ENCODE measurements at places on chromosomes 5 and 9.

GRCh38 chr5:134453016-134453415 is 41.3 kb upstream of the CDKN2AIPNL start:
- DNase-seq = no peak

DNA sequence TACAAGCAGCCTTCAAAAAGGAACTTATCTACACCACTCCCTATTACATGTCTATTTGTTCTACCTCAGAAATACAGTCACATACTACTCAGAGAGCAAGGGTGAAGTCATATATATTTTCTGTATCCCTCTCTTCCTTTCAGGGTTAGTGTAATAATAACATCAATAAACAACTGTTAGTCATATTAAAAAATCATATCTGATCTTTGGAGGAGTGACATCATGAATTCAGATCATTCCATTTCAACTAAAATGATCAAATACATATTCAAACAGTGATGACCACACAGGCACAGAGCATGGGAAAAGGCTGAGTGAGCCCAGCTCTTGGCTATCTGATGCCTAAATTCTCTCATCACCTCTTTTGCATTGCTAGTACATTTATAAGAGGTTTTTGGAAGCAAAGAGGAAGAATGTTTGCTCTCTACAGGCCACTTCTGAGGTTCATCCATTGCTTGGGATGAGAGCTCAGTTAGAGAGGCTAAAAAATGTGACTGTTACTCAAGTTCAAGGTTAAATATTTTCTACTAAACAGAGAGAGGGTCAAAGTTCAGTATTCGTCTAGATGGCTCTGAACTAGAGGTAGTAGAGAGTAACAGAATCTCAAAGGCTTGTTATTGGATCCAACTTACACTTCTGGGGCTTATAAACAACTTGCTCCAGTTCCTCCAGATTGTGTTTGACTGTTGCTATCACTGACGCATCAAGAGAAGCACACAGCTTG is 39.0 kb downstream of the RIGI start:
- DNase-seq = no peak

DNA sequence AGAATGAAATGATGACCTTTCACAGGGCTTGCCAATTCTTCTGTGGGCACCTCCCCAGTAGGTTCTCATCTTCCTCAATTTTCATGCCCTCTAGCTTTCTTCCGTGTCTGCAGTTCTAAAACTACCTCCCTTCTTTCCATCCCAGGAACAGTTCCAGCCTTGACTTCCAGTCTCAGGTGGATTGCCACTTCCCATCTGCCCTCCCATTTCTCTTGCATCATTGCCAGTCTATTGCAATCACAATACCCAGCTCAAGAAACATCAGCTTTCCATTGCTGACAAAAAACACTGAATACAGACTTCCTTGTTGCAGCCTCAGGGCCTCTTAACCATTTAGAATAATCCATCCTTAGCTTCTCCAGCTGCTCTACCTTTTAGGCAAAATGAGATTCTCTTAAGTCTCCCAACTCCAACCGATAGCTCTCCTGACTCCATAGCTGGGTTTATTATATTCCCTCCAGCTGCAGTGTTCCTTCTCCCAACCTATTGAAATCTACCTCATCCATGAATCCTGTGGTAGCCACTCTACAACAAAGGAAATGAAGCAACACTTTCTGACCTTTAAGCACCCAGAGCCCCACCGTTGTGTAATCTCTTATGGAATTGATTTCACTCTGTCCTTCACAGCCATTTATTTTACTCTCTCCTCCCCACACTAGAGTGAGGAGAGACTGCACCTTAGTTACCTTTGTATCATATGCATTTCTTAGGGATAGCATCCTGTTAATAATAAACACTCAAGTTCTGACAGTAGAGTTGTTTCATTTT is 75.6 kb upstream of the PCA3 start:
- DNase-seq = no peak

DNA sequence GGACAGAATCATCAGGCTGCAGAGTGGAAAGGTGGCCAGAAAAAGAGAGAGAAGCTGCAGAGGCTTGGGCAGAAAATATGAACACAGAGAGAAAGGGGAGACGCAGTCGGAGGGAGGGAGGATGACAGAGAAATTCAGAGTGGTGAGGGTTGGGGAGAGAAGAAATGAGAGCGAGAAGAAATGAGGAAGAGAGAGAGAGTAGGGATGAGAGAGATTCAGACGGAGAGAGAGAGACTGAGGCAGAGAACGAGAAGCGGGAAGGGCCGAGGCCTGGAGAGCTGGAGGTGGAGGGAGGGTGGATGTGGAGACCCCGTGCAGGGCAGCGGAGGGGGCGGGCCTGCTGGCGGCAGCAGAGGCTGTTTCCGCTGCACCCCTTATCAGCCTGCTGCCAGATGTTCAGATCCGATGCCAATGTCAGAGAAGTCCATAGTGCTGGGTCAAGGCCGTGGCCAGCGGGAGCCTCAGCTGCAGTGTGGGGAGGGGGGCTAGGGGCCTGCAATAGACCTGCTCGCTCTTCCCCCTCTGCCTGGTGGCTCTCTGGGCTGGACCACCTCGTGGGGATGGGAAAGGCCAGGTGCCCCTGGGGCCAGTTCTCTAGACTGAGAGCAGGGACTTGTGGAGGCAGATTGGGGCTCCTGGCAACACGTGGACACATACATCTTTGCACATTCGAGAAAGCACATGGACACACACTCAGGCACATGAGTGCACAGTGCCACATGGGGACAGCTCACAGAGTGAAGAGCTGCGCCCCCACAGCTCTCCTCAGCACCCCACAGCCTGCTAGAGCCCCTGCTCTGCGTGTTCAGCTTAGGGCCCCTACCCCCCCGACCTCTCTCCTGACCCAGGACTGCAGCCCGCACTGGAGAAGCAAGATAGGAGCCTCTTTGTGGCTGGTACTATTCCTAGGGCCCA is 4.9 kb upstream of the NR5A1 start:
- no peak for DNase-seq

- DNase-seq = no peak
These were observed 337.4 kb downstream of the GLIS3 start for GRCh38 chr9:3962496-3962895.

DNA sequence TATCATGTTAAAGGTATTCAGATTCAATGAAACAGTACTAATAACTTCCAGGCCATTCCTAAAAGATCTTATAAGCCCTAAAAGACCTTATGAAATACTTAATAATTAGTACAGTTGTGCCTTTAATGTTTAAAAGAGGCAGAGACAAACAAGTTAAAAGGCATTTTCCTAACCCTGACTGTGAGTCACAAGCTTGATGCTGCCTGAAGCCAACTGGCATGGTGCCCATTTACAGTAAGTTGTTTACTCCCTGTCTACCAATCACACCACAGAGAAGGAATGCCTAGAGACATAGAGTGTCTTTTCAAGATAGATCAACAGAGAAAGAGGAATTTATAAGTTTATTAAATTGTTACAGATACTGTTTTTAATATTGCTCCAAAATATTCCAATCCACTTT is 47.8 kb downstream of the NR3C1 start:
- peak; percentile 52 for DNase-seq

GRCh38 chr5:95029569-95030366 is 255.1 kb downstream of the MCTP1 start:
- DNase-seq = no peak

DNA sequence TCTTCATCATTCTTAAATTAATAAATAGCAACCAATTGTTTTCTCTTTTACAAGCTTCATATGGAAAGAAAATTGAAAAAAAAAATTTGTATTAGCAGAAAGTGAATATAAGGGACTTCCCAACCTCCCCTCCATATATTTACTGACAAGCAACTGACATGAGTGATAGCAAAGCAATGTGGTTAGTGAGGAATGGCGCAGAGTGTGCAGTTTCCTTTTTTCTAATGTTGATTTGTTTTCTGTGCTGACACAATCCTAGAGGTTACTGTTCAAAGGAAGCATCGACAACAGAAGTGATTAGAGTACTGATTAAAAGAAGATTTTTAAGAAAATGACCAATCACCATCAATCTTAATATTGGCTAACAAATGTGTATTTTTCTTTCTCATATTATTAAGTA is 1.7 kb upstream of the PTGER4 start:
- peak; percentile 75 for DNase-seq

DNA sequence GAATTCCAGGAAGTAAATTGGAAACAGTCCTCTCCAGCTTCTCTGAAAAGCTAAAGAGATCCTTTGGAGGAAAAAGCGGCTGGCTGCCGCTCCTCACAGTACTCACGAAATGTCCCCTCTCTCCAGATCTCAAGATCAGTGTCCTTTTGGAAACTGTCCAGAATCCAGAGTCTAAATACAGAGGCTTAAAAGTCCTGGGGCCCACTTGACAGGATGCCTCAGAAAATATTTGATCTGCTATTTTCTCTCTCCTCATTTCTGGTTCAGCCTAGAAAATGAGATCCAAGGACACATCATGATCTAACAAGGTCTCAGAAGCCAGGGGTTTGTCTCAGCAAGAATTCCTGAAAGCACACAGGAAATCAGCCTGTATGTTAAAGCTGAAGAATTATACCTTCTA is 7.2 kb downstream of the C1QTNF2 start:
- no peak for DNase-seq

- DNase-seq = no peak
These were observed at the start of gene RANBP3L for GRCh38 chr5:36301858-36302603. Gene RANBP3L, minus strand, starts transcription at chr5:36301902. Its CDS starts 486 bp downstream, at chr5:36301416.

GRCh38 chr5:154296525-154297159 is 106.1 kb downstream of the GALNT10 start:
- DNase-seq = no peak

DNA sequence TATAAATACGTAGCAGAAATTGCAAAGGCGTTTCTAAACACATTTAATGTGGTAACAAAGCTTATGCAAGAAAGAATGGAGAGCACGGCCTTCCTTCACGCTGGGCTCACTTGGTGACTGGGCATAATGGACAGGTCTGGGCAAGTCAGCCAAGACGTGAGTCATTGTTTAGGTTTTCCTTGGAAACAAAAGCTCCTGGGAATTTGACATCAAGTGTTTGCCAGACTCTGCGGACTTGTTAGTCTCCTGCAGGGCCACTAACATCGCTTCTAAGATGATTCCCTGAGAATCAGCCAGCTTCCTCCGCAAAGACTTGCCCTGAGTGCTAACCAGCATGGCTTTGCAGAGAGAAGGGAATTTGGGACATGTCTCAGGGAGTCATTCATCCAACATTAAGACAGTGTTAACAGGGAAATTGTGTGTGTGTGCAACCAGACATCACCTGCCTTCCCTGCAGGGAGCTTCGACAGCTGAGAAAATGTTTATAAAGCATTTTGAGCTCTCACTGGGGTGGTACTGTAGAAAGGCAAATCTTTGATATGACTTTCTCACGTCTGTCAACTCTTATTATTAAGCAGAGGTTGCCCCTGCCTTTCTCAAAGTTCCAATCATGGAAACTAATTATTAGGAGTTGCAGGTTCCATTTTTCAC is 182.5 kb downstream of the NTRK2 start:
- DNase-seq = no peak

DNA sequence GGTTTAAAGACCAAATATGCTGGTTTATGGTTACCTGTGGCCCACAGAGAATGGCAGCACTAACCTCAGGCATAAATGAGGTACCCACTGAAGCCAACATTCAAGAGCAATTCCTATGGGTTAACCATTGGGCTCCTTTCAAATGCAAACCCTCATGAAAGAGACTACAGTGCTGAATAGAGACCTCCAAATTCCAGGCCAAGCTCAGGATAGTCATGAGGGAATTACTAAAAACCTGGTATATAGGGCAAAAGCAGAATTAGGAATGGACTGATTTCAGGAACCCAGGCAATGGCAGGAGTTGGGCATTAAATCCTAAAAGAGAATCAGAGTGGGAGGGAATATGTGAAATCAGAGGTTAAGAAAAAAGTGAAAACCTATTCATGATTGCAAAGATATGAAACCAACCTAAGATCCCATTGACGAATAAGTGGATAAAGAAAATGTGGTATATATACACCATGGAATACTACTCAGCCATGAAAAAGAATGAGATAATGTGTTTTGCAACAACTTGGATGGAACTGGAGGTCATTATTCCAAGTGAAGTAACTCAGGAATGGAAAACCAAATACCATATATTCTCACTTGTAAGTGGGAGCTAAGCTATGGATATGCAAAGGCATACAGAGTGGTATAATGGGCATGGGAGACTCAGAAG is 51.6 kb downstream of the PDCD1LG2 start:
- DNase-seq = no peak

DNA sequence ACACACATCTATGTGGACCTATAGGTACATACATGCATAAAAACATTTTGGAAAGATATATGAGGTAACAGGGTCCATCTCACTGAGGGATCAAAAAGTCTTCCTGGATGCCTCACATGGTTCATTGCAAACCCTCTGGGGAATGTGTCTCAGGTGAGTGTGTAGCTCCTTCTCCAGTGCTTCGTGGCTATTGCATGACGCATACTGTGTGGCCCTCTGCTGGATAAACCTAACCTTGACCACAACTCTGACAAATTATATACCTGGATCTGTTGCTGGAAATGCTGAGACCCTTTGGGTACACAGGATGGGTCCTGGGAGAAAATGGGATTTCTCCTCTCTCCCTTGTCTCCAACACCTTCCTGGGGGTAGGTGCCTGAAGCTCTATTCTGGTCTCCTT is 91.9 kb downstream of the JAKMIP2 start:
- DNase-seq = no peak

- DNase-seq = no peak
These were observed 93.9 kb upstream of the LMX1B start for GRCh38 chr9:126519660-126520420.
